NCI-H1930 (cell line): ENCODE measurements at places on chromosomes 4 and X.

GRCh38 chr4:86242677-86243076, 117.2 kb downstream of the MAPK10 start:
- no peak for DNase-seq

GRCh38 chr4:101158507-101158906, 188.8 kb downstream of the PPP3CA start:
- DNase-seq, result no peak

DNA sequence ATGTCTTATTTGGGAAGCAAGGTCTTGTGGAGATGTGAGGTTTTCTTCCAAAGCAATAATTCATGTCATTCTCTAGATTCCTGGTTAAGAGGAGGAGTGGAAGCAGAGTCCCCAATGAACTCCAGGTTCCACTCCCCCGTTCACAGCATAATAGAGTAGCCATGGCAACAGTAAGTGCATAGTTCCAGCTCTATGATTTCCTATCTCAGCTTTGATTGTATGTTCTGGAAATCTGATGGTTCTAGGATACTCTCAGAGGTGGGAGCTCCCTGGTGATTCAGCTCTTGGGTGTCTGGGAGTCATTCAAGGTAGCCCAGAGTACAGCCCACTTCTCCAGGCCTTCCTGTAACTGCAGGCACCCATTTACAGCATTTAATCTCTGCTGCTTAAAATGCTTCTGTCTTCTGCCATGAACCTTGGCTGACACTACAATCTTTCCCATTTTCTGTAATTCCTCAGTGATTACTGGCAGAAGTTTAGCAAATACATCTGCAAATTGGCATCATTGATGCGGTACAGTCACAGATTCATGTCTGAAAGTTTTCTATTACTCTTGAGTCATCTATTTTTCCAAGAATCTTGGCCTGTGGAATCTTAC, 242.0 kb downstream of the MAPK10 start:
- no peak for DNase-seq

DNA sequence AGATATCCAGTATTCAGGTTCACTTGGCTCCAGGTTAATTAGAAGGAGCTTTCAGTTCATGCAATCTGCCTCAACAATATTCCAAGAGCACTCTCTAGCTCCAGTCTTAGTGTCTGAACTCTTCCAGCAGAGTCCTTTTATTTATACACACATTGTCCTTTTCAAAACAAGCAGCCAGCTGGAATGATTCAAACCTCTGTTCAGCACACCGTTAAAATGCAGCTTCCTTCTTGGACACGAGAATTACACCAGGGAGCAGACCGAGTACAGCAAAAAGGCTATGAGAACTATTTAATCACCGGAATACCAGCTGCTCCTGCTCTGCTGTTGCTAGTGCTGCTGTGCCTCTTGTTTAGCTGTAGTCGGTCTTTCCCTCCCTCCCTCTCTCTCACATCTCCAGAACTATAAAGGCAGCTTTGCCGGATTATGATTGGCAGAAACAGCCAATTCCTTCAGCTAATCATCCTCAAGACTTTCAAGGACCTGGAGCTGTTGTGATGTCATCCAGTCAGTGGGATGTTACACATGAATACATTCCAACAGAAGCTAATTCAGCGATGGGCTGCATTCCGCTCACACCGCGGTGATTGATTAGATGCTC, at the start of gene NDST4:
NDST4 (minus strand) TSS at position 115 of the 601 bp plus-strand sequence. CDS start 36,584 bp downstream, outside the sequence.
- DNase-seq, result no peak

GRCh38 chr4:39365360-39365759, 802 bp downstream of the RFC1 start:
- no peak for DNase-seq

DNA sequence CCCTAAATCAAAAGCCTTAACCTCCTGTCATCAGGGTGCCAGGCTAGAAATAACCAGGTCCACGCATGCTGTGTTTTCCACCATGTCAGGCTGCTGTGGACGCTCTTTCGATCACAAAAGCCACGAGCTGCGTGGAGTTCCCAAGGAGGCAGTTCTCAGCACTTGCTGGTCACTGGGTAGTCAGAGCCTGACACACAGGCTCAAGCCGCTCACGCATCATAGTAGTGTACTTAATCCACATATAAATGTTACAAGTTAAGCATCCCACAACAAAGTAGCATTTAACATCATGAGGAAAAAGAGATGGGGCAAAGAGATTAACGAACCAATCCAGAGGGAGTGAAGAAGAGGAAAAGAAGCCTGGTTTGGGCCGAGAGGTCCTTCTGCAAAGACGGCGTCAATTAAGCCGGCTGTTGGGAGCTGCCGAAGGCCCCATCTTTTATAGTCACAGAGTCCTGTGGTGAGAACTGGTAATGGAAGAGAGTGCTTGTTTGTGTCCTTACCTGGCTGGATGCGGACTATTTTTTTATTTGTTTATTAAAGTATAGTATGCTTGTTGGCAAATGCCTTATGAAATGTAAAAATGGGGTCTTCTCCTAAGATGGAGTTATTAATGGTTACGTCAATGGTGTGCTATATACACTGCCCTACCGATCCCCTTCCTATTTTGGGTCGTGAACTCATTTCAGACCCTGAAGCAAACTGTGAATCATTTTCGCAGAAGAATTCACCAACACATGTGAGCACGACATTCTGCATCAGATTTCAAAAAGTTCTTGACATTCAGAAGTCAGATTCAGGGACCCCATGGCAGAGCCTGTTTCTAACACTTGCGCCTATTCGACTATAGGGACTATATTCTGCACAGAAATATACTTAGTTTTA, 675 bp downstream of the PRIMPOL start:
- no peak for DNase-seq

GRCh38 chrX:475926-476723, 89.4 kb upstream of the PPP2R3B start:
- DNase-seq, result no peak

- no peak for DNase-seq
Observed at GRCh38 chr4:94338681-94339351, 3.8 kb downstream of the HPGDS start.

DNA sequence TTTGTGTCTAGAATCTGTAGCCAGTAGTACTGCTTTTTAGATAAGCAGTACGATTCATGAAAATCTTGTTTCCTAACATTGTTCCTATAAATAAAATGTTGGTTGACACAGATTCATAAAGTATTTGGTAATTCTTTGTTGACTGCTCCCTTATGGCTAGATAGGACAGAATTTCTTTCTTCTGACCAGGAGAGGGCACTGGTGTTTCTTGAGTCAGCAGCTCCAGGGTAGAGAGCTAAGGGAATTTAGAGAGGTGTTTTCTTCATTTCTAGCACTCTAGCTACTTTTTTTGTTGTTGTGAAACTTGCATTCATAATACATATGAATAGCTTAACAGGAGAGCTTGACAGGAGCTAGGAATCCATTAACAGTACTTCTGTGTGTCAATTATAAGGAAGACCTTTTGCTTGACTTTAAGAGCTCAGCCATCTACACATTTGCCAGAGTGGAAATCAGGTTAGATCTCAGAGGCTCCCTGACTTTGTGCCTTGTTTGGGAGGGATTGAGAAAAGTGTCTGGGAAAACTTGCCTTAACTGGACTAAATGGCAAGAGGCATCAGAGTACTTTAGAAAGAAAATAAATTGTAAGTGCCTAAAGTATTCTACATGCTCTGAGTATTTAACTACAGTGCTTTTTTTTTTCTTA, 756.1 kb downstream of the SH3BGRL start:
- DNase-seq, result no peak

DNA sequence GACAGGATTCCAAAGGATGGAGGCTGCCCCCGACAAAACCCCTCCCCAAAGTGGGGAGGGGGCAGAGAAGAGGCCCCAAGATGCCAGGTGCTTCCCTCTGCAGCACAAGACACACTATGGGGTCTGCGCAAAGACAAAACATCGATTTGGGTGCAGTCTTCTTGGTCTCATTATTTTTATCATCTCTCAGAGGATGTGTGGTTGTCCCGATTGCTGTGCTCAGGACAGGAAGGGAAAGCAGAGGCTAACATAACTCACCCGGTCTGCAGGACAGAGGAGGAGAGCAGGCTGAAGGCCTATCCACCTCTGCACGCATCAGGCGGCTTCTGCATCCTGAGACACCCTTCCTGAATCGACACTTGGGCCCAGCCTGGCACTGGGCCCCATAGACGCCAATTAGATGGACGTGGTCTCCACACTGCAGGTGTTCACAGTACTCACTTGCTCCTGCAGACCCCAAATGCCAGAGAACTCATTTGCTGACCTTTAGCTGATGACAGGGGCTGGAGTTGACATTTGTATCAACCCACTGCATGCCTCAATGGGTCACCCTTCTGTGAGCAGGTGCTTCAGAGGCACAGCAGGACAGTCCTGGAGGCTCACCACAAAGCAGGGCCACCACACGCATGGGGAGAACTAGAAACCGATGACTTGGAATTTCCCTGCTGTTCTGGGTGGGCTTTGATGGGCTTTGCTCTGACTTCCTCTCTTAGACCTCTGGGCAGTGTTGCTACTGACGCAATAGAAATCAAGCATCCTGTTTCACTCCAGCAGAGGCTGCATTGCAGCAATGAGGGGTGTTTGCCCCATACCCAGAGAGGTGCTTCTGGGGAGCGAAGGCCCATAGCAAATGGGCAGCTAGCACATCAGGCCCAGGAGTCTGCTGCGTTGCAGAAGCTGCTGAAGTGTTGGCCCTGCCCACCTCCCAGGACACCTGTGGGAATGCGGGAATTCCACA, 96.3 kb upstream of the ENPP6 start:
- no peak for DNase-seq

DNA sequence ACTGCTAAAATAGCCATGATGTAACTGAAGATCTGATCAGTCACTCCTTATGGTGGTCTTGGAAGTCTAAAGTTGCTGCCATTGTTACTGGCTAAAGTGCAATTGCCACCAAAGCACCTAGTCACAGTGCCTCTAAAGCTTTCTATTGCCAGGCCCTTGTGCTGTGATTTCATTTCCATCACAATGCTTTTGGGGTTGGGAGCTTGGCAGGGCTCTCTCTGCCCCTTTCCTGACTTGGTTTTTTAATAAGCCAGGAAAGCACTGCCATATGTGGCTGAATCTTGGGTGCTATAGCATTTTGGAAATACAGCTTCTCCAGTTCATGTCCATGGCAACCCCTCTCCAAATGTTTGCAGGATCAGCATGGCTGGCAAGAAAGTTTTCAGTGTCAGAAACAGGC, 1712.4 kb upstream of the TENM3 start:
- no peak for DNase-seq

GRCh38 chr4:142416711-142417275, 429.3 kb downstream of the INPP4B start:
- no peak for DNase-seq

DNA sequence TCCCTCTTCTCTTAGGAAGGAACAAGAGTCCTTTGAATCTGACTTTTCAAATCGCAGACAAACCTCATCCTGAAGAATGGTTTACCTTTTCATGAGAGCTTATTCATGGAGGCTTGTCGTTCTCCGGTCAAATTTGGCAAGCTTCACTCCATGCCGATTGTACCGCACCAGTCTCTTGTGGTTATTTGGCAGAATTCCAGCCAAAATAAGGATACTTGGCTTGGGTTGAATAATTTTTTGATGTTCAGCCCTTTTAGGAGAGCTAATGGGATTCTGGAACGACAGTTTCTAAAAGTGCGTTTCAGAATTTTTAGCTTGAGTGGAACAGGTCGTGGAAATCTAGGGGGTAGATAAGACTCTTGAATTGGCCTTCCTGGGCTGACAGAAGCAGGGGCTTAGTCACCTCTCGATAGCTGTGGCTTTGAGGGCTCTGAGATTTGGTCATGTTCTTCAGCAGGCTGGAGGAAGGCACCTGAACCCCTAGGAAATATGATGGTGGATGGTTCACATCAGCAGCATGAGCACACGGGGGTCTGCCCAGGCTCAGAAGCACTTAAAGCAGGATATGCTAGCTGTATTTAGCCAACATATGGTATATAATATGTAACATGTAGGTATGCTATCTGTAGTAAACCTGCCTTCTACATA, 1.5 kb downstream of the KLHL2 start:
- DNase-seq, result no peak

- DNase-seq, result no peak
Observed at GRCh38 chr4:55706541-55706940, 70.4 kb upstream of the NMU start.

DNA sequence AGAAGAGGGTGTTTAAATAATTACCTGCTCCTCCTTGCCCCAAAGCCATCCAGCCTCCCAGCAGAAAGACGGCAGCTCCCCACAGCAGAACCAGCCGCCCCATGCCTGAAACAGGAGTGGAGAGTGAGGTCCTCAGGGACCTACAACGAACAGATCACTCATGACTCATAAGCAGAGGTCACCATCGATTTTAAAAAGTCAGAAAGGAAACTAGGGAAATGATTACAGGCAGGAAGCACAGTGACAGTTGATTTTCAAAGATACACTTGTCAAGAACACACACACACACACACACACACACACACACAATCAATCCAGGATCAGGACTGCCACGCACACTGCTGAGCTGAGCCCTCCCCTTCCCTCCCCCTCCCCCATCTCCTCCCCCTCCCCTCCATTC, at the start of gene CRLF2:
CRLF2 (minus strand) TSS at position 118 of the 400 bp plus-strand sequence; CDS start at position 103, 15 bp downstream.
- no peak for DNase-seq

DNA sequence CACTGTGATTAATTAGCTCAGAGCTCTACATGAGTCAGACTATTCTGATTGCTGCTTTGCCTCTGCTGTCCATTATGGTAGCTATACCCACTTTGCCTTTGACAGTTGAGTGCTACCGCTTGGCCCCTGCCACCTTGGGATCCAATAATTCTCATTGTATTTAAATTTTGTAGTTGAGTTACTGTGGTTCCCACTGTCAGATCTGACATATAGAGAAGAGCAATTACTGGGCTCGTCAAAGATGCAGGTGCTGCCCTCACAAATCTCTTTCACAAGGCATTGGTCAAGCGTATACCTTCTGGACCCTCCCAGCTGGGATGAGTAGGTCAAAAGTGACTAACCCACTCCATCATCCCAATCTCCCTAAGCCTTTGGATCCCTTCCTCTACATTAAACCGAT, 18.3 kb upstream of the PRDM8 start:
- DNase-seq, result no peak

- no peak for DNase-seq
Observed at GRCh38 chrX:15676886-15677285, 12.3 kb upstream of the CLTRN start.

DNA sequence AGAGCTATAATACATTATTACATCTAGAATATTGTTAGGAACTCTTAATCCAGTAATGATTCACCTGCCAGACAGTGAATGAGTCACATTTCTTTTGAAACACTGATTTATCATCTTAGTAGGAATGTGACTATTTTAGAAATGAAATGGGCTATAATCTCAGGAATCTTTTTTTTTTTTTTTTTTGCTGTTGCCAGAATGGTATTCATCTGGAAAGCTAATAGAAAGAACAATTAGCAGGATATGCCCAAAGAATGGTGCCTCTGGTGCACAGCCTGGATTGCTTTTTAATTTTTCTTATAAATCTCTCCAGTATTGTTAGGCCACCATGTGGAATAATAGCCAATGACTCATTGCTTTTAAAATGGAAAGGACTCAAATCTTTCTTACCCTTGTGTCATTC, 181.1 kb upstream of the SMIM31 start:
- no peak for DNase-seq

DNA sequence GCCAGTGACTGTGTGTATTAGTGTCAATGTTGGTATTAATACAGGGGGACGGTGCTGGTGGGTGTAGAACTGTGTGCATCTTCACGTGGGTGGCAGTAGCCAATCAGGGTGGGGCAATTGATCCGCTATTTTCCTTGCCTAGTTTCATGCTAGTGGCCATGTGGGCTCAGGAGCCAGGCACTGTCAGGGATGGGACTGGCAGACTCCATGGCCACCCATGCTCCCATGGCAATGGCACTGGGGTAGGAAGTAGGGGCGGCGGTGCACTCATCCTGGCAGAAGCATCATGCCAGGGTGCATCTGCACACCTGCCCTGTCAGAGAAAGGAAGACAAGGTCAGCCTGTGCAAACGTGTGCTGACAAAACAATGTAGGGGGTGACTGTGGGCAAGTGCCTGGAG, 122.1 kb upstream of the MAGEC2 start:
- DNase-seq, result no peak
